ENCODE measurements at places on chromosomes 13 and 19.

DNA sequence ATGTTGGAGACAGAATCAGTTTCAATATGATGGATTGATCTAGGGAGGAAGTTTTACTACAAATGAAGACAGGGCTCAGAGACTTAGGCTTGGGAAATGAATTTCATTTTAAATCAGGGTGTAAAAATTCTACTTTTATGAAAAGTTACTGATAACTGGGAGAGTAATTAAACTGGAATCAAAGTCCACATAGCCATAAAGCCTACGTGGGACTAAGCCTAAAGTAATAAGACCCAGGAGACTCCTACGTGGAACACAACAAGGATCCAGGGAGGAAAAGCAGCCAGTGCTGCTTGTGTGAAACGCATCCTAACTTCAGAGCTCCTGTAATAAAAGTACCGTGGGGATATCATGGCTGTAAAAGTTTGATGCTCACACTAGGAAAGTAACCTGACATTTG lies 152.0 kb upstream of the MYO16 start:
- DNase-seq, result no peak

DNA sequence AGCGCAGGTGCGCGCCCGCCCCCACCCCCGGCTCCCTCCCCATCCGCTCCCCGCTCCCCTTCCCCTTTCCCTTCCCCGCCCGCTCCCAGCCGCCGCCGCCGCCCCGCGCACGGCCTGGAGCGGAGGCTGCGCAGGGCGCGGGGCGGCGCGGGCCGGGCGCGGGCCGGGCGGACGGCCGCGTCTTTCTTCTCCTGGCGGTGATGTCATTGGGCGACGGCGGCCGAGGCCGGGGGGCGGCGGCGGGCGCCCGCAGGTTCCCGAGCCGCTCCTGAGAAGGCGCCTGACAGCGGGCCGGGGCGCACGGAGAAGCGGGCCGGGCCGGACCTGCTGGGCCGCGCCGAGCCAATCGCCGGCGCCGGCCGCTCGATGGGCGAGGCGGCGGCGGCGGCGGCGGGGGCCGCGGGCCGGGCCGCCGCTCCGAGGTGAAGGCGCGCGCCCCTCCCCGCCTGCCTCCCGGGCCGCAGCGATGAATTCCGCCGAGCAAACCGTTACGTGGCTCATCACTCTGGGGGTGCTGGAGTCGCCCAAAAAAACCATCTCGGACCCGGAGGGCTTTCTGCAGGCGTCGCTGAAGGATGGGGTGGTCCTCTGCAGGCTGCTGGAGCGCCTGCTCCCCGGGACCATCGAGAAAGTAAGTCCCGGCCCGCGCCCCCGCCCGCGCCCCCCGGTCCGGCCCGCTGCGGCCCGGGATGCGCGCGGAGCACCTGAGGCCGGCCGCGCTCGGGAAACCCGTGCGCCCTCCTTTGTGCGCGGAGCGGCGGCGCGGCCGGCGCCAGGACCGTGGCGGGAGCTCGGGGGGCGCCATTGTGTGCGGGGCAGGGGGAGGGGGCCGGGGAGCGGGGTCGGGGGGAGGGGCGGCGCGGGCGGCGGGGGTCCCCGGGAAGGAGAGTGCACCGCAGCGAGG lies at the start of gene ARHGEF7:
ARHGEF7 (plus strand) TSS at position 250 of the 904 bp plus-strand sequence; CDS start at position 467, 217 bp downstream.
- DNase-seq, result no peak

GRCh38 chr19:48668332-48668731 lies 4.5 kb downstream of the NTN5 start:
- no peak for DNase-seq

DNA sequence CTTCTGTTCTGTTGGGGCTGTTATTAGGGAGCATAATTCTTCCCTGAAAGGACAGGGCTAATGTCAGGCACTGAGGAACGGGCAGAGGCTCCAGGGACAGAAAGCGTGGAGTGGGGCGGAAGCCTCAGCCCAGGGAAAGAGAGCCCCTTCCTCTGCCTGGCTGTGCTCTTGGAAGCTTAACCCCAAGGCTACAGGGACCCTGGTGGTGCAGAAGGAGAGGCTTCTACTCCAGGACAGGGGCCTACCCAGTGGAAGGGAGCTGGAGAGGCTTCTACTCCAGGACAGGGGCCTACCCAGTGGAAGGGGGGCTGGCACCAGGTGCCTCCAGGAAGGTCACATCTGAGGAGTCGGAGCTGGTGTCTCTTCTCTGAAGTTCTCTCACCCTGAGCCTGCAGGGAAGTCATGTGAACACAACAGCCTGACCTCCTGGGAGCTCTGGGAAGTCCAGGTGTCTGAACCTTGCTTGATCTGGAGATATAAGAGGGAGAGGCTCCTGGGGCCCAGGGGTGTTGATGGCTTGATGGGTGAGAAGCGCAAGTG lies 159.5 kb upstream of the SOX1 start:
- DNase-seq, result no peak

DNA sequence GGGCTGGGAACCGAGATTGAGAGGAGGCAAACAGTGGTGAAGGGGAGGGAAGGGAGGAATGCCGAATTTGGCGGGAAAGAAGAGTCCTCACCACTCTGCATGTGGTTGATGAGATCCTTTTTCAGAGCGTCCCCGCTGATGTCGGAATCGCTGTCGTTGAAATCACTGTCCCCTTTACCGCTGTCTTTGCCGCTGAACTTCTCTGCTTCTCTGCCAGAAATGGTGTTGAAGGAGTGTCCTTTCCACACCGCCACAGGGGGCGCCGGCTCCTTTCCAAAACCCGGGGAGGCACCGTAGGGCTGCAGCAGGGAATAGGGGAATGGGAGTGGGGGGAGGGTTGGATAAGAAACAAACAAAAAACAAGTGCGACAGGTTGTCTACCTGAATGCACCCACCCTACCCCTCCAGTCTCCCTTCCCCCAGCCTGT lies 3.1 kb downstream of the PCDH8 start:
- no peak for DNase-seq

GRCh38 chr13:77267362-77267761 lies 59.5 kb downstream of the MYCBP2 start:
- no peak for DNase-seq

DNA sequence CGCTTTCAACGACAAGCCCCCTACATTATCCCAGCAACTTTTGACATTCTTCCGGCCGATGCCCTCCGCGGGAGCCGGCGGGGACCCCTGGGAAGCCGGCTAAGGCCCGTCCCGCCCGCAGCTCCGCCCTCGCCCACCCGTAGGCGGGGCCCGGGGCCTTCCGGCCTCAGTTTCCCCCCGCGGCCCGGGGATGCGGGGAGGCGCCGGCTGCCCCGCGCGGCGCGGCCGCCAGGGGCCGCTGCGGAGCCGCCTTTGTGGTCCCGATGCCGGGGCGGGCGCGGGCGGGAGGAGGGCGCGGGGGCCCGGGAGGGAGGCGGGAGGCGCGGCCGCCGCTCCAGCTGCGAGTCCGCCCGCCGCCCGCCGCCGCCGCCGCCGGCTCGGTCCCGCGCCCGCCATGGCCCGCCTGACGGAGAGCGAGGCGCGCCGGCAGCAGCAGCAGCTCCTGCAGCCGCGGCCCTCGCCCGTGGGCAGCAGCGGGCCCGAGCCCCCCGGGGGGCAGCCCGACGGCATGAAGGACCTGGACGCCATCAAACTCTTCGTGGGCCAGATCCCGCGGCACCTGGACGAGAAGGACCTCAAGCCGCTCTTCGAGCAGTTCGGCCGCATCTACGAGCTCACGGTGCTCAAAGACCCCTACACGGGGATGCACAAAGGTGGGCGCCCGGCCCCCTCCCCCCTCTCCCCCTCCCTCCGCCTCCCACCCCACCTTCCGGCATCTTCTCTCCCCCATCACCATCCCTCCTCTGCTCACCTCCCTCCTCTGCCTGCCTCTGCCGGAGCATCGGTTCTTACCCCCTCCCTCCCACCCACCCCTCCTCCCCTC lies at the start of gene CELF5:
CELF5 (plus strand) TSS at position 316 of the 823 bp plus-strand sequence; CDS start at position 395, 79 bp downstream.
- peak; percentile 65 for DNase-seq

GRCh38 chr13:110369400-110369799 lies 62.3 kb downstream of the COL4A2 start:
- no peak for DNase-seq

GRCh38 chr13:99305158-99305557 lies 2.0 kb downstream of the GPR183 start:
- DNase-seq, result no peak

DNA sequence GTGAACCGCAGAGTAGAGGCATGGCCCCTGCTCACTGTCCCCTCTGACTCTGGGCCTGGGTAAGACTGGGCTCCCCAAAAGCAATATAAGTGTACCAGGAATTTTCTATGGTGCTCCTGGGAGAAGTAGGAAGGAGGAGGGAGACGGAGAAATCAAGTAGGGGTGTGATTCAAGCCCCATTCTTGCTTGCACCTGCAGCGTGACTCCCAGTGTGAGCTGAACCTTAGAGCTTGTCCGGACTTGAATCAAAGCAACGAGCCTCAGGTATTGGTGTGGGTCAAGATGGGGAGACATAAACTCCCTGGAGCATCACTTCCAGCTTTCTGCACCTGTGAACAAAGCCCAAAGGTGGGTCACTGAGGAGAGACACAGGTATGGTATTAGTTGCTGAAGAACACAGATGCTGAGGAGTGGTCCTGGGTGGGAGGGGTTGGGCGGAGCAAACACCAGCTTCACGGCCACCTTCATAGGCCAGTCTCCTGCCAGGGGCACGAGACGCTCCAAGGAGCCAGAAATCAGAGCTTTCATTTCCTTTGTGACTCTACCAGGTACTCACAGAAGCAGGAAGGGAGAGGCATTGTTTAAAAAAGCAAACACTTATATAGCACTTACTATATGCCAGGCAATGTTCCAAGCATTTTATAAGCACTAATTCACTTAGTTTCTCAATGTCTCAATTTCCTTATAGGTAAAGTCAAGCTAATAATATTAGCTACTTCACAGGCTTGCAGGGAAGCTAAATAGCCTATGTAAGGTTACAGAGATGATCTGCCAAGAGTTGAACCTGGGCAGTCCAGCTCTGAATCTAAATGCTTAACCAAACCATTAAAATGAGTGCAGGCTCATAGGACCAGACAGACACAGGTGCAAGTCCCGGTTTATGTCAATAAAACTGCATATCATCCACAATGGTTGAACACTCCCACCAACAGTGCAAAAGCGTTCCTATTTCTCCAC lies 775.3 kb downstream of the UQCRFS1 start:
- DNase-seq, result no peak

DNA sequence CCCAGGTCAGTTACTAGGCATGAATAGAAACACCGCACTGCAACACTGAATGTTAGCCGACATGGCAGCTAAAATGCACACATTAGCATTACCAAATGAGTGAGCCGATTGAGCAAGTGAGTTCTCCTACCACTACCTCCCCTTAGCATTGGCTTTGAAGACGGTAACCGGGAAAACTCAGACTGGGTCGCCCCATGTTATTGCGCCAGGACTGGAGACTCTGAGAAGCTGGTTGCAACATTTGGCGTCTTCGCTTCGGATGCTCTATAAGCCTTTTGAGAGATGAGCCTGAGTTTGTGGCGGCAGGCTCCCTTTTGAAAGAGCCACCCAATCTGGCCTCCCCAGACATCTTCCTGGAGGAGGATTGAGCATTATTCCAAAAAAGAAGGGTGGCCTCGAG lies 68.5 kb upstream of the POMP start:
- no peak for DNase-seq

DNA sequence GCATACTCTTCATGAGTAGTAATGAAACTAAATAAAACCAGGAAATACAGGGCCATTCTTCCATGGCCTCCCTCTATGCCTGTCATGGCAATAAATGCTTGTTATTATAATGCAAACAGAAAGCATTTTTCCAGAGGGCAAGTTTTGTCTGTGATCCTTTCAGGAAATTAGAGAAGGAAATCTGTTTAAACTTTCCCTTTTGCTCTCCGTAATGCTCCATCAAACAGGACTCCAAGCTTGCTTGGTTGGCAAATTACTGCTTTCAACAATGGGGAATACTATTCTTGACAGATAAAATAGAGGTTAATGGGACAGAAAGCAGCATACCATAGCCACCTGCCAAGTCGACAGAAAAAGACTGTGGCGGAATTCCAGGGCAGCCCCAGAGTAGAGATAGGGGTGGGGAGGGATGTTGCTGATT lies 252.5 kb downstream of the LHFPL6 start:
- DNase-seq, result no peak

- DNase-seq, result no peak
These were observed 2.2 kb upstream of the EEF1AKMT1 start for GRCh38 chr13:20775961-20776360.

DNA sequence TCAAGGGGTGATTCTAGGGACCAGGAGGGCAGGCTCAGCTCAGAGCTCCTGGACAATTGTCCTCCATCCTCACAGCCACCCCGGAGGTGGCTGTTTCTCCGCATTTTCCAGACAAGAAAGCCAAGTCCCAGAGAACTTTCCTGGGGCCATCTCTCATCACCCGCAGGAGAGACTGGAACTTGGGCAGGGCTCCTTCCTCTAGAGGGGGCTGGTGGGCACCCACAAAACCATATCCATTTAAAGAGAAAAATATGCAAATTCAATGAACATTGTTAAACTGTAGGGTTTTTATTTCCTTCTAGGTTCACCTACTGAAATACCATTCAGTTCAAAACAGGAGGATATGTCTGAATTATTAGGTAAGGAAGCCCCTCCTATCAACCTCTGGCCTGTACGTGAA lies 16.6 kb downstream of the SPACA7 start:
- DNase-seq, result no peak
